ENCODE measurements at places on chromosomes 1 and 21. TPM values are rescaled to one million over a fixed set of nuclear protein-coding genes. Genes with fewer than 3 reads are reported as not detected.

Gene ALX3
- total RNA-seq = not detected

Gene HRNR
- not detected for total RNA-seq

Gene ANGPTL3
- not detected for total RNA-seq

Gene SPATA46
- total RNA-seq = not detected
